ENCODE measurements at places on chromosomes 7 and 10. TPM values are rescaled to one million over a fixed set of nuclear protein-coding genes. Genes with fewer than 3 reads are reported as not detected.

- H3K4me1 ChIP-seq, result no peaks in the 10 kb centered on the region
- H3K27ac ChIP-seq, result no peak overlapping the region
- peaks cover 21% of the 10 kb centered on the region for H3K27me3 ChIP-seq
- DNase-seq, result no peak
Observed at GRCh38 chr10:123635745-123636144, 30.4 kb upstream of the GPR26 start.

DNA sequence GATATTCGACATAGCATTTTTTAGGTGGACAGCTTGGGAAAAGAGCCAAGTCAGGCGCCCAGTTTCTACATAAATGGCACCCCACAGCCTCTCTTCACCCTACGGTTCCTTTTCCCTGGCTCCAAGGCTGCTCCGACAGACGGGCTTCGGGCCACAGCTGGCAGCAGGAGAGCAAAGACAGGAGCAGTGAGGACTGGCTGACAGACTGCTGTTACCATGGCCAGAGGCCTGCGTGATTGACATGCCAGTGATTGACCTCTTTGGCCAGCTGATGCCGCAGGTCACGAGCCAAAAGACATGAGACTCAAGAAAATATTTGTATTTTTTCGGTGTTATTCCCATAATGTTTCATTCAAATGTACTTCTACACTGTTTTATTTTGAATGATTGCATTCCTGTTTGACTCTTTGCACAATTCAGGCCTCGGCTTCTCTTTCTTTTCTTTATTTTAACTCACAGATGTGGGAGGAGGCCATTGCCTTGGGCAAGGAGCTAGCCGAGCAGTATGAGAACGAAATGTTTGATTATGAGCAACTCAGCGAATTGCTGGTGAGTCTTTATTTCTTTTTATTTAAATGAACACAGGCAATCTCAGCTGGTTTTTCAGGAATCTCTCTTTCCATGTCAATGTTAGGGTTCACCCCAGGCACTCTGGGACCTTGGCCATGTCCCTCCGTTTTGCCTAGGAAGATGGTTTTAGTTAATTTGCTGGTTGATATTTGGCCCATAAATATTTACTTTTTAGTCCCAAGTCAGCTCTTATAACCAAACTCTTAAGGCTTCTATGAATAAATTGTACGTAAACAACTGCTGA is 146.3 kb upstream of the NPS start:
- H3K27ac ChIP-seq, result no peak overlapping the region
- no peak for DNase-seq
- no peak overlapping the region for H3K4me3 ChIP-seq
- no peaks in the 10 kb centered on the region for H3K27me3 ChIP-seq
- no peaks in the 10 kb centered on the region for H3K36me3 ChIP-seq
- no peaks in the 10 kb centered on the region for H3K4me1 ChIP-seq

PPIF gene
- 92.3 TPM for total RNA-seq

GPR22 gene
- total RNA-seq, result not detected

VGF gene
- 0.11 TPM for total RNA-seq

DNA sequence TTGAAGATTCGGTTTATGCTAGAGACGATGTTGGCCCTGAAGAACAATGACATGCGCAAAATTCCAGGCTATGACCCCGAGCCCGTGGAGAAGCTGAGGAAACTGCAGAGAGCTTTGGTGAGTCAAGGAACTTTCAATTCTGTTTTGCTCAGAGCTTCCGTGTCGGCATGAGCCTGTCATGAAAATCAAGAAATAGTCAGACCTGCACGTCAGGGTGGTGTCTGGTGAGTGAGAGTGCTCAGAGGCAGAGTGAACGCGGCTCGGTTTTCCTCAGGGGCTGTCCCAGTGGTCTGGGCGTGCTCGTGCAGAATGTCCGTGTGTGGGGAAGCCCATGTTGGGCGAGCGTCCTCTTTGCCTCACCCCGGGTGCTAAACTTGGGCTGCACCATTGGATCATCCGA is 12.6 kb downstream of the NOM1 start:
- no peak for DNase-seq
- H3K4me3 ChIP-seq, result no peak overlapping the region
- no peaks in the 10 kb centered on the region for H3K4me1 ChIP-seq

DNA sequence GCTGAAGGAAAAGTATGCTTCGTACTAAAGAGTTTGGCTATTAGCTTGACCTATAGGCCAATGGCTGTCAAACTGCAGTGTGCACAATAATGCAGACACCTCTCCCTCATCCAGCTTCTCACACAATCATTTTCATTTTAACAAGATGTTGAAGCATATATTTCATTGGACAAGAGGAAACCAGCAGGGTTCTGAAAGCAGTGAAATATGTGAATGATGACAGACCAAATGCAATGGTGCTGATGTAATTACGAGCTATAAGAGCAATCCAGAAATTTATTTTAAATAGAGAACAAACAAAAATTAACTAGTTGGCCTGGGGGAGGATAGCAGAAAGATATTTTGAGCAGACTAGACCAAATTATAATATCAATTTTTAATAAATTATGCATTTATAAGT is 331.5 kb upstream of the AKR1E2 start:
- DNase-seq, result no peak
- H3K4me1 ChIP-seq, result no peaks in the 10 kb centered on the region
- H3K4me3 ChIP-seq, result no peak overlapping the region
- no peaks in the 10 kb centered on the region for H3K36me3 ChIP-seq
- no peak overlapping the region for H3K27ac ChIP-seq
- H3K27me3 ChIP-seq, result peaks cover 3% of the 10 kb centered on the region

DYDC2 gene
- 0.37 TPM for total RNA-seq

GRCh38 chr10:34758447-34758996 is 56.6 kb downstream of the PARD3 start:
- H3K27me3 ChIP-seq, result peaks cover 6% of the 10 kb centered on the region
- DNase-seq, result no peak
- H3K36me3 ChIP-seq, result no peaks in the 10 kb centered on the region
- no peak overlapping the region for H3K4me3 ChIP-seq
- peaks cover 9% of the 10 kb centered on the region for H3K4me1 ChIP-seq

ZNF239 gene
- total RNA-seq, result 2.4 TPM

DNA sequence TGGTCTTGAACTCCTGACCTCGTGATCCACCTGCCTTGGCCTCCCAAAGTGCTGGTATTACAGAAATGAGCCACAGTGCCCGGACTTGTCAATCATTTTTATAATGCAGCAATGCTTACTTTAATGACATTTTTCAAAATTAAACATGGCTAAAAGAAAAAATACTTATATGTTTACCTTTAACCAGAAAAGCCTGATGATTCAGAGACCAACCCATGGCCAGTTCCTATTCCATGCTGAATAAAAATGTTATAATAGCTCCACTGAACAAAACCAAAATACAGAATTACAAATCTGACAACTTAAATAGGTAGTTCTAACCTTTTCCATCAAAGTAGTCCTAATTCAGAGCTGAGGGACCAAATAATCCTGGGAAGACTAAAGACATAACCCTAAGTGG is 21.6 kb downstream of the ZNF438 start:
- H3K4me3 ChIP-seq, result no peak overlapping the region
- peaks cover 19% of the 10 kb centered on the region for H3K4me1 ChIP-seq
- DNase-seq, result no peak
- H3K27me3 ChIP-seq, result no peaks in the 10 kb centered on the region
- H3K27ac ChIP-seq, result no peak overlapping the region

- H3K4me1 ChIP-seq, result no peaks in the 10 kb centered on the region
- H3K4me3 ChIP-seq, result no peak overlapping the region
Observed at GRCh38 chr10:121188005-121188404, 336.8 kb downstream of the WDR11 start.

TACC2 gene
- total RNA-seq, result not detected

DNA sequence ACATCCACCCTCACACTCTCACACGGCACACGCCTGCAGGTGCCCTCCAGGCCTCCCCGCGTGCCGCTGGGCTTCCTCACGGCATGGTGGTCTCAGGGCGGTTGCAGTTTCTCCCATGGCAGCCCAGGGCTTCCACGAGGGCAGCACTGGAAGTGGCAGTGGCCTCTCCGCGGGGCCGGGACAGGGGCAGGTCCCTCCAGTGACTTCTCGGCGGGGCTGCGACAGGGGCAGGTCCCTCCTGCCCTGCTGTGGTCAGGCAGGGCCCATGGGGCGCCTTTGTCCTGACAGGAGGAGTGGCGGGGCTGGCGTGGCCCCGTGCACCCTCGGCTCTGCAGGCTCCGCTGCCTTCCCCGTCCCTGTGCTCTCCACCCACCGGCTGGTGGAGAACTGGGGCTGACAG is 19.0 kb downstream of the PWWP2B start:
- H3K27me3 ChIP-seq, result no peaks in the 10 kb centered on the region
- H3K4me1 ChIP-seq, result peaks cover 2% of the 10 kb centered on the region

- H3K4me1 ChIP-seq, result peaks cover 5% of the 10 kb centered on the region
- no peaks in the 10 kb centered on the region for H3K27me3 ChIP-seq
- peaks cover 13% of the 10 kb centered on the region for H3K36me3 ChIP-seq
- H3K27ac ChIP-seq, result no peak overlapping the region
- DNase-seq, result no peak
Observed at GRCh38 chr7:151125470-151125845, 39.2 kb downstream of the AGAP3 start.

ABCB1 gene
- total RNA-seq, result 4.5 TPM

DNA sequence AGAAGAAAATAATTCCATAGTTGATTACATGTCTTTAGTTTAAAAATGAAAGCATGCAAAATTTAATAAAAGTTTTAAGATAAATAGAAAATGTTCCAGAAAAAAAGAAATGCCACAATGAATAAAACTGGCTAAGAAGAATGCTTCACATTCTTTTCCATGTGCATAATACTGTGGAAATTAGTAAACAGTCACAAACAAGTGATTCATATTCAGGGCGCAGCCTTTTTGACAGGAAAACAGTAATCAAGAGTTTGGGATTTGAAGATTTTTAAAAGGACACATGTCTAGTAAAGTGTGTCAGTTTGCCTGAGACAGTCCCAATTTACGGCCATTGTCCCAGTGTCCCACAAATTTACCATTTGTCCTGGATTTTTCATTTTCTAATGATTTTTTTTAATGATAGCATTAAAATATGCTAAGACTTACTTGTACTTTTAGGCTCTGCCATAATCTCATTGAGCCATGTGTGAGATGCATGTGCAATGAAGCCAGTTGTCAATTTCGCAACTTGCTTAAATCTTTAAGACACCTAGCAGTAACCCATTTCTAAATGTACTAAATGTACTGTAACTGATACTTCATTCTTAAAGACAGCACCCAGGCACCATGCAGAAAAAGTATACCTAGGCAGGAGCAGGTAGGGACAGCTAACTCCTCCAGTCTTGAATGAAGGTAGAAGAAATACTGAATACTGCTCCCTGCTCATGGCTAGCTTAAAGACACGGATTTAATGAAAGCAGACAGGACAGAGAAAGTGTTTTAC is 46.9 kb downstream of the ZNF438 start:
- no peaks in the 10 kb centered on the region for H3K27me3 ChIP-seq
- no peak overlapping the region for H3K27ac ChIP-seq
- peaks cover 8% of the 10 kb centered on the region for H3K36me3 ChIP-seq

DNA sequence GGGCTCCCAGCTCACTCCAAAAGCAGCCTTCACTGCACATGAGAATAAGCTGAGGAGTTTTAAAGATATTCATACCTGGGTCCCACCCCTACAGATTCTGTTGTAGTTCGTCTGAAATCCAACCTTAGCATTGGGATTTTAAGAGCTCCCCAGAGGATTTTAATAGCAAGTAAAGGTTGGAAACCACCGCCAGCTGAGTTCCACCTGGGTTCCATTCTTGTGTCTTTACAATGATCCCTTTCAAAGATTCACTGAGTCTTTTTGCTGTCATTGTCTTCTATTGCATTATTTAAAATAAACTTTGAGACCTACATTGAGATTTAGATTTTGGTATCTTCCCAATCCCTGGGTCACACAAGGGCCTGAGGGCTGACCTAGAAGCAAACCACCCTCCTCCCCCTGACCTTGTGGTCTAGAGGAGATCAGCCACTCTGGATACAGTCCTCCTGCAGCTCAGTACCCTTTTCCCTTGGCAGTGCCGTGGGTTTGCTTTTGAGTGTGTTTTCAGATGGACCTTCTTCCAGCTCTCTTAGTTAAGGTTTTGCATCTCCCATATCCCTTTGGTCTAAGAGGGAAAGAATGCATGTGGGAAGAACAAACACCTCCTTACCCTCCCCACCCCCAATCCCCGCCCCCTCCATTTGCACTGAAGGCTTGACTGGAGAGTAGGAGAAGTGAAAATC is 22.6 kb upstream of the SIRT1 start:
- no peaks in the 10 kb centered on the region for H3K4me1 ChIP-seq
- H3K4me3 ChIP-seq, result no peak overlapping the region
- no peaks in the 10 kb centered on the region for H3K27me3 ChIP-seq

- H3K27me3 ChIP-seq, result no peaks in the 10 kb centered on the region
- no peaks in the 10 kb centered on the region for H3K4me1 ChIP-seq
- H3K36me3 ChIP-seq, result no peaks in the 10 kb centered on the region
- H3K4me3 ChIP-seq, result no peak overlapping the region
- no peak for DNase-seq
Observed at GRCh38 chr10:65893676-65894075, 1032.2 kb upstream of the LRRTM3 start.

DNA sequence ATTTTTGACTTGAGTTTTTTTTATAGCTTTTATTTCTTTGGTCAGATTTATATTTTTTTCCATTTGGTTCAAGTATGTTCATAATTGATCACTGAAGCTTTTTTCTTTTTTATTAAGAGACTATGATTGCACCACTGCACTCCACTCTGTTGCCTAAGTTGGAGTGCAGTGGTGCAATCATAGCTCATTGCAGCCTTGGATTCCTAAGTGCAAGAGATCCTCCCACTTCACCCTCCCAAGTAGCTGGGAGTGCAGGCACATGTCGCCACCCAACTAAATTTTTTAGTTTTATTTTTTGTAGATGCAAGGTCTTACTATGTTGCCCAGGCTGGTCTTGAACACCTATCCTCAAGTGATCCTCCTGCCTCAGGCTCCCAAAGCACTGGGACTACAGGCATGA is 97.7 kb upstream of the KIF5B start:
- H3K36me3 ChIP-seq, result peaks cover 13% of the 10 kb centered on the region
- peaks cover 33% of the 10 kb centered on the region for H3K4me1 ChIP-seq
- H3K27ac ChIP-seq, result no peak overlapping the region
- no peak for DNase-seq
- no peaks in the 10 kb centered on the region for H3K27me3 ChIP-seq
- H3K4me3 ChIP-seq, result no peak overlapping the region

DNA sequence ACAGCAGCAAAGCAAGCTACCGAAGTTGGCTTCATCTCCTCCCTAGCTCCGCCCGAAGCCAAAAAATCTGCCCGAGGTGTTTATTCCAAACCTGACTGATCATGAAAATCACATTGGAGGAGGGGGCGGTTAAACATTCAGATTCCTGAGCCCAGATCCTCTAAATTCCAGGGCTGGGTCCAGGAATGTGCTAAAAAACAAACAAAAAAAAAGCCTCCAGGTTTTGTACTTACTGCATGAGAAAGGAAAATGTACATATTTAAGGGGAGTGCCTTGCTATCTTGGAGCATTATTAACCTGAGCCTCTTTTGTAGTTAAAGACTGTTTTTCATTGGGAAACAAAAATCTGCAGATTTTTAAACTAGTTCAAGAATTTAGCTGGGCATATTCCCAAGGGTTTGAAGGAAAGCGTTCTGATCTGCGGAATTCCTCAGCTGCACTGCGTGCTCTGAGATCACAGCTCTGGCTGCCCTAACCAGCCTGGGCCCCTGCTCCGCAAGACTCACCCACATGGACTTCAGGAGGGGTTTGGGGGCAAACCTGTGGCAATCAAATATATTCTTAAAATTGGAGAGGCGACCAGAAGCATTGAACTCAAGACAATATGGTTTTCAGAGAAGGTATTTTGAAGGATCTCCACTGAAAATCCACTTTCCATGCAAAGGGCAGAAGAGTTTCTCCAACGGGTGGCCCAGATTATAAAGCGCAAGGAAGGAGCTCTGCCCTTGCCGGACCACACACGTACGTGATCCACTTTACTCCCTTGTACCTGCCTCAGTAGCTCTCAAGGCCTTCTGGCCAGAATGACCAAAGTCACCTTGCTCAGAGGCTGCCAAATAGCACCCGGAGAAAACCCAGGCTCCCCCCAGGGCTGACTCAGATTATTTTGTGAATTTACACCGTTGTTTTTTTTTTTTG is 10.0 kb upstream of the TNS3 start:
- no peaks in the 10 kb centered on the region for H3K36me3 ChIP-seq
- H3K27ac ChIP-seq, result no peak overlapping the region
- no peak overlapping the region for H3K4me3 ChIP-seq
- no peak for DNase-seq

Data from activated CD4-positive, alpha-beta T cell treated with anti-CD3 and anti-CD28 coated beads for 36 hours (primary cell).